ENCODE measurements at places on chromosomes 7 and 10. TPM values are rescaled to one million over a fixed set of nuclear protein-coding genes. Genes with fewer than 3 reads are reported as not detected.

GRCh38 chr7:96331775-96332174, 9.9 kb upstream of the SLC25A13 start:
- DNase-seq: no peak
- H3K4me1 ChIP-seq: no peaks in the 10 kb centered on the region
- H3K4me3 ChIP-seq: no peak overlapping the region
- H3K36me3 ChIP-seq: no peaks in the 10 kb centered on the region

DNA sequence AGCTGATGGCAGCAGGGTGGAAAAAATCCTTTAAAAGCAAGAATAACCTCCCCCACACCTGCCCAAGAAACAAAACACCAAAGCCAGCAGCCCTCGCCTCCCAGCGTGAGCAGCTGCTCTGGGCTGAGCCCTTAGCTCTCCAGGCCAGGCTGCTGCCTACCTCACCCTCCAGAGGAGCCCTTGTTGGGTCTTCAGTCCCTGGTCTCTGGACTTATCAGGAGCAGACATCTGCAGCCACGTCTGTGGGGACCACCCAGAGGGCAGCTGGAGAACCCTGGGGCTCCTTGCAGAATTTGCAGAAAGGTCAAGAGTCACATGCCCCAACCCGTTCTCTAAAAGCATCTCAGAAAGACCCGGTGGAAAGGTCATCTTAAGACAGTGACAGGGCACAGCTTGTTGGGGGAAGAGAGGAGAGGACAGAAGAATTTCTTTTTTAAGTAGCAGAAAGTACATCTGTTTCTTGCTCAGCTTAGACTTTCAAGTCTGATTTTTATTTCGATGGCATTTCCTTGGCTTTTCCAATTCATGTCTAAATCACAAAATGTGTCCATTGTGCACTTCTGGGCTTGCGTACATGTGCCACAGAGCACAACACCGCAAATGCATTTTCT, 425.7 kb upstream of the NFE2L3 start:
- H3K27ac ChIP-seq: peak overlapping the region; percentile 26
- no peak overlapping the region for H3K4me3 ChIP-seq
- H3K4me1 ChIP-seq: peaks cover 4% of the 10 kb centered on the region
- no peak for DNase-seq

DNA sequence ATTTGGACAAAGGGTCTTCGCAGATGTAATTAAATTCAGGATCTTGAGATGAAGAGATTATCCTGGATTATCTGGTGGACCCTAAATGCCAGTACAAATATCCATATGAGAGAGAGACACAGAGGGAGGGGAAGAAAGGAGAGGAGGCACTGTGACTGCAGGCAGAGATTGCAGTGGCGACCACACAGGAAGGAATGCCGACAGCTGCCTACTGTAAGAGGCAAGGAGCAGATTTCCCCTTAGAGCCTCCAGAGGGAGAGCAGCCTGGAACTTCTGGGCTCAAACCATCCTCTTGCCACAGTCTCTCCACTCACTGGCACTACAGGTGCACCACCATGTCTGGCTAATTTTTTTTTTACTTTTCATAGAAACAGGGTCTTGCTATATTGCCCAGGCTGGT, 152.3 kb downstream of the SDK1 start:
- H3K4me3 ChIP-seq: no peak overlapping the region
- no peak overlapping the region for H3K27ac ChIP-seq
- no peaks in the 10 kb centered on the region for H3K4me1 ChIP-seq
- H3K27me3 ChIP-seq: no peaks in the 10 kb centered on the region
- H3K36me3 ChIP-seq: no peaks in the 10 kb centered on the region

DNA sequence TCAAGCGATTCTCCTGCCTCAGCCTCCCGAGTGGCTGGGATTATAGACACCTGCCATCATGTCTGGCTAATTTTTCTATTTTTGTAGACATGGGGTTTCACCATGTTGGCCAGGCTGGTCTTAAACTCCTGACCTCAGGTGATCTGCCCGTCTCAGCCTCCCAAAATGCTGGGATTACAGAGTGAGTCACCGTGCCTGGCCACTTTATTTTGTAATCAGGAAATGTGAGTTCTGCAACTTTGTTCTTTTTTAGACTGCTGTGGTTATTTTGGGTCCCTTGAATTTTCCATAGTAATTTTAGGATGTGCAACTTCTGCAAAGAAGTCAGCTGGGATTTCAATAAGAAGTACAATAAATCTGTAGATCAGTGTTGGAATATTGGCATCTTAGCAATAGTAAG, 96.8 kb downstream of the CYTH3 start:
- H3K27me3 ChIP-seq: no peaks in the 10 kb centered on the region
- no peak overlapping the region for H3K4me3 ChIP-seq
- peaks cover 15% of the 10 kb centered on the region for H3K4me1 ChIP-seq
- H3K27ac ChIP-seq: no peak overlapping the region

GRCh38 chr10:15898046-15898445, 37.7 kb upstream of the MINDY3 start:
- no peak for DNase-seq
- no peak overlapping the region for H3K27ac ChIP-seq
- no peak overlapping the region for H3K4me3 ChIP-seq
- H3K36me3 ChIP-seq: no peaks in the 10 kb centered on the region

GRCh38 chr10:4834898-4835405, 8.9 kb downstream of the AKR1E2 start:
- no peak overlapping the region for H3K4me3 ChIP-seq
- H3K27ac ChIP-seq: no peak overlapping the region
- no peak for DNase-seq

- no peak overlapping the region for H3K4me3 ChIP-seq
- DNase-seq: no peak
- no peak overlapping the region for H3K27ac ChIP-seq
- no peaks in the 10 kb centered on the region for H3K27me3 ChIP-seq
- no peaks in the 10 kb centered on the region for H3K4me1 ChIP-seq
Observed at GRCh38 chr10:123847686-123848432, 43.7 kb downstream of the CPXM2 start.

GRCh38 chr10:128938558-128938957, 528.5 kb upstream of the MGMT start:
- DNase-seq: no peak
- H3K4me1 ChIP-seq: no peaks in the 10 kb centered on the region
- H3K4me3 ChIP-seq: no peak overlapping the region

DNA sequence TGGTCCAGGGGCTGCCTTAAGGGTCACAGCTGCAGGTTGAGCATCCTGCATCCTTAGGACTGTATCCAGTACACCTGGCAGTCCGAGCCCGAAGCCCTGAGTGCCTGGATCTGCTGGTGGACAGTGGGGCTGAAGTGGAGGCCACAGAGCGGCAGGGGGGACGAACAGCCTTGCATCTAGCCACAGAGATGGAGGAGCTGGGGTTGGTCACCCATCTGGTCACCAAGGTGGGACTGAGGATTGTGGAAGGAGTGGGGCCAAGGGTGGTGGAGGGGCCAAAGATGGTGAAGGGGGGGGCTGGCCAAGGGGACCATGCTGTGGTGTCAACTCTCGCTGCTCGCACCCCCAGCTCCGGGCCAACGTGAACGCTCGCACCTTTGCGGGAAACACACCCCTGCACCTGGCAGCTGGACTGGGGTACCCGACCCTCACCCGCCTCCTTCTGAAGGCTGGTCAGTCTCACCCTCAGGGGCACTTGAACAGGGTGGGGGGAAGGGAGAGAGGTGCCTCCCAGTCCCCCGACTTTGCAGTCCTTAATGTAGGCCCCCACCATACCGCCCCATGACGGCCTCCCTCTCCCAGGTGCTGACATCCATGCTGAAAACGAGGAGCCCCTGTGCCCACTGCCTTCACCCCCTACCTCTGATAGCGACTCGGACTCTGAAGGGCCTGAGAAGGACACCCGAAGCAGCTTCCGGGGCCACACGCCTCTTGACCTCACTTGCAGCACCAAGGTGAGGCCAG, 5.3 kb downstream of the NFKB2 start:
- H3K4me3 ChIP-seq: no peak overlapping the region
- H3K36me3 ChIP-seq: peaks cover 16% of the 10 kb centered on the region
- H3K4me1 ChIP-seq: peaks cover 61% of the 10 kb centered on the region

Gene PLCE1
- total RNA-seq: 0.02 TPM

Gene SAMD9L
- 0.44 TPM for total RNA-seq

Gene GJD4
- not detected for total RNA-seq

Gene PCLO
- not detected for total RNA-seq

Gene GSAP
- total RNA-seq: not detected

Gene DENND2A
- total RNA-seq: not detected

Gene PRKCQ
- total RNA-seq: 13.6 TPM

Measured in K562 (cell line).